ENCODE measurements at places on chromosomes 7 and 10.

DNA sequence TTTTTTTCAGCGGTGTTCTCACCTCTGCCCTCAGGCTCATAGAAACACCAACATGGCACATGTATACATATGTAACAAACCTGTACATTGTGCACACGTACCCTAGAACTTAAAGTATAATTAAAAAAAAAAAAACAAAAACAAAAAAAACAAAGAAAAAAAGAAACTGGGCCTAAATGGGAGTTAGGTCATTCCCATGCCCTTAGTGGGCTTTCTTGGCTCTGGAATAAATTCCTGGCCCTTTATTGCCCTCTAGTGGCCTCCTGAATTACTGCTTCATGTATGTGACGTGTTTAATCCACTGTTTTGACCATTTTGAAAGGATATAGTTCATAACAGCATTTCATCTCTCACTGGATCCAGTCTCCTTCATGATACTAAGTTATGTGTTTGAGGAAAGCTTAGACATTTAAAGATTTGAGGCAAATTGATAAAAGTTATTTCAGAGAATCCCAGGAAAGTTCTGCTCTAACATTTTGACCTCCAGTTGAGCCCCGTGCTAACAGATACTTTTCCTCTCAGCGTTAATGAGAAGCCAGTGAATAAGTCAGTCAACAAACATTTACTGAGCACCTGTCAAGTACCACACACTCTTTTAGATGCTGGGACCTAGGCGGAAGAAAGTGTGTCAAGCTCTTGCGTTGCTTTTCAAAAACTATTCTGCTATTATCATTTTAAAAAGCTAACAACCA is 54.7 kb upstream of the SYPL1 start:
- peak; percentile 15 for DNase-seq

DNA sequence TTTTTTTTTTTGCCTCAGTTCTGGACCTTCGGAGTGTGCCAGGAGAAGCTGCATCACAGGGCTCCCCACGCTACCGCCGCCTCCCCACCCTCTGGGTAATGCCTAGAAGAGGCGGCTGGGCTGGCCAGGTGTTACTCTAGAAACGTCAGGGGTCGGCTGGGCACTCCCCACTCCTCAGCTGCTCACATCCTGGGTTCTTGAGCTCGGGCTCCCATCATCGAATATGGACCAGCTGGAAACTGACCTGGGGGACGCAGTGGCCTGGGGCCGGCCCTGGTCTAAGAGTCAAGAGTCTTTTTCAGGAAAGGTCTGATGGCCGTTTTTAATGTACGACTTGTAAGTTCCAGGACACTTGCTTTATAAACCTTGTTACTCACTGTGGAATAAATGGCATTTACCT is 326.5 kb downstream of the WDR37 start:
- no peak for DNase-seq

DNA sequence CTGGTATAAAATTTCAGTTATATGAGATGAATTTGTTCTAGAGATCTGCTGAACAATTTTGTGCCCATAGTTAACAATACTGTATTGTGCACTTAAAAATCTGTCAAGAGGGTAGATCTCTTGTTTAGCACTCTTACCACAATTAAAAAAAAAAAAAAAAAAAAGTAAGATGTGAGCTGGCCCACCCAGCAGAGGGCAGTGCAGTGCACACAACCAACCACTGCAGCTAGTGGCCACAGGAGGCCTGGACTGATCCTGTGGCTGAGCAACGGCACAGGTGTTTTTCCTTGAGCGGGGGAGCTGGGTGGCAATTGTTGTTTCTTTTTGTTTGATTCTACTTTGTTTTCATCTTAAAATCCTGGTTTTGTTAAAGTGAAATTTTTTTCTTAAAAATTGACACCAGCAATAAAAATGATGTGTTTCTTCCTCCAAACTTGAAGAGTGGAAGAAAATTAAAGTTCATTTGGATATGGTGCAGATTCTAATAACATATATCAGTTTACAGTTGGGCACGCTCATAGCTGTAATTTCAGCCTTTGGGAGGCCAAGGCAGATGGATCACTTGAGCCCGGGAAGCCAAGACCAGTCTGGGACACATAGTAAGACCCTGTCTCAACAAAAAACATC is 171.1 kb upstream of the TBX20 start:
- DNase-seq: no peak

DNA sequence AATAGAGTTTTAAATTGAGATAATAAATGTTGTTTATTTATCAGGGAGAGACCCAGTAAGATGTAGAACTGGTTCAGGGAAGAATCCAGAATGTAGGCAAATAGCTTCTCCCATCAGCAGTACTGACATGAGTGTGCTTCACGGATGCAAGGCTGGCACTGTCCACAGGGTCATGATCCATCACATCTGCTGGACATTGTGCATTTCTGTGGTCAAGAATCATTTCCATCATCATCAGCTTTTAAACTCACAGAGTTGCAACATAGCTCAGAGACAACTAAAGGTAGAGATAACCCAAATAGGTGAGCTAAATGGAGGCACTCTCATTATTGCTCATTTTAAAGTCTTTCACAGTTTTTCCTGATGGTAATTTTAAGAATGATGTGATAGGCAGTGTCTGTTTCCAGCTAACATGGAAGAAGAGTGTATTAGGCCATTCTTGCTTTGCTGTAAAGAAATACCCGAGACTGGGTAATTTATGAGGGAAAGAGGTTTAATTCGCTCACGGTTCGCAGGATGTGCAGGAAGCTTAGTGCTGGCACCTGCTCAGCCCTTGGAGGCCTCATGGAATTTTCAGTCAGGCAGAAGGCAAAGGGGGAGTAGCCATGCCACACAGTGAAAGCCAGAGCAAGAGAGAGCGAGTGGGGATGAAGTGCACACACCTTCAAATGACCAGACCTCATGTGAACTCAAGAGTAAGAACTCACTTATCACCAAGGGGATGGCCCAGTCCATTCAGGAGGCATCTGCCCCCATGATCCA is 80.8 kb downstream of the INPP5A start:
- DNase-seq: no peak

- DNase-seq: peak; percentile 60
These were observed at the start of gene ETV1 for GRCh38 chr7:13989126-13989948. TSS of gene ETV1 (minus strand) at chr7:13989666. CDS start at chr7:13989052, 614 bp downstream.
